ENCODE measurements at places on chromosomes 7 and 10.

DNA sequence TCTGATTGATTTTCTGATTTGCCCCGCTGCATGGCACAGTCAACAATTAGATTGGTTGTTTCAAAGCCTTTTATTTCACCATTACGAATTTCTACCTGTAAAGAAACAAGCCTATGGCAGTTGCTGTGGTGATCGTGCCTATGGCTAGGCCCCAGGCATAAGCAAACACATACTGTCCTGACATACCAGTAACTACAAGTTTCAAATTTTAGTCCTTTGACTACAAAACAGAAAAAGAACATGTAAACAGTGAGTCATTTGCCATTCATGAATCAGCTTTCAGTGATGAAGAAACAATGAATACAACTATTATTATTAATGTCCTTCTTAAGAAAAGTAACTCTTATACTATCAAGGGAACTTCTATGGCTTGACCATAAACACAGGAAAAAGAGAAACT lies 168.0 kb upstream of the LRRN3 start:
- no peak for DNase-seq

DNA sequence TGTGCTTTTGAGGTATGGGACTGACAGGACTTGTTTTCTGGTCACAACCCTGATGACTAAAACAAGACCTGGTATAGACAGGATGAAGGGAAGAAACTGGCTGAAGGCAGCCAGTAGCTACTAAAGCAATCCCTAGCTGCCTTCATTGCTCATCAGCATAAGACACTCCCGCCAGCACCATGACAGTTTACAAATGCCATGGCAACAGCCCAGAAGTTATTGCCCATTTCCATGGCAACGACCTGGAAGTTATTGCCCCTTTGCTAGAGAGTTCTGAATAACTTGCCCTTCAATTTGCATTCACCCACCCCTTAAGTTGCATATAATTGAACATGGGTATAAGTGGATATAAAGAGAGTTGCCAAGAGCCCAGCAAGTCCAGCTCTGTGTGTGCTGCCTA lies 169.6 kb upstream of the FAM171A1 start:
- no peak for DNase-seq

DNA sequence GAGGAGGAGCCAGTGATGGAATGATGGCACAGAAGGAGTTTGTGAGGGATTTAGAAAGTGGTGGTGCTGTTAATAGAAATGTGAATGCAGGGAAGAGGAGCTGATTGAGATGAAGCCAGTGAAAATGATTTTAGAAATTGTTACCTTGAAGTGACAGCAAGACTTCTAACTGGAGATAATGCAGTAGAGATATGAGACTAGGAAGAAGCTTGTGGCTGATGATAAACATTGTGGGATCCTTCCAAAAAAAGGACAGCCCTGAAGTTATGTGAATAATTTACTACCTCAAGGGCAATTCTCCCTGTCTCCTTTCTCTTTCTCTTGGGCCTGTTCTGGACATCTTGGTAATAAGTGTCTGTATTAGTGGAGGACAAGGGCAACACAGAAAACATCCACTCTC lies 138.6 kb downstream of the LSMEM1 start:
- DNase-seq = no peak

- no peak for DNase-seq
Measured at GRCh38 chr7:50684713-50685075, 98.0 kb downstream of the GRB10 start.

DNA sequence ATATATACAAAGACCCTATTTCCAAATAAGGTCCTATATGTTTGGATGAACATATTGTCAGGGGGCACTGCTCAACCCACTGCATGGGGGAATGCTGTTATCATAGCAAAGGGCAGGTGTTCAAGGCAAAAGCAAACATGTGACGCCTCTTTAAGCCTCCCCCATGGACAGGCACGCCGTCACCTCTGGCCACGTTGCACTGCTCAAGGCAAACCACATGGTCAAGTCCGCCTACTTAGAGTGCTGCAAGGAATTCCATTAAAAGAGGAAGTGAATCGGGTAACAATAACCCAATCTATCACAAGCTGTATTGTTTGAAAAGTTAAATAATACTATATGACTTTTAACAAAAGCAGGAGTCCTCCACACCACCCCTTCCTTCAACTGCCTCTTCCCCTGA lies 8.8 kb upstream of the CALD1 start:
- no peak for DNase-seq

DNA sequence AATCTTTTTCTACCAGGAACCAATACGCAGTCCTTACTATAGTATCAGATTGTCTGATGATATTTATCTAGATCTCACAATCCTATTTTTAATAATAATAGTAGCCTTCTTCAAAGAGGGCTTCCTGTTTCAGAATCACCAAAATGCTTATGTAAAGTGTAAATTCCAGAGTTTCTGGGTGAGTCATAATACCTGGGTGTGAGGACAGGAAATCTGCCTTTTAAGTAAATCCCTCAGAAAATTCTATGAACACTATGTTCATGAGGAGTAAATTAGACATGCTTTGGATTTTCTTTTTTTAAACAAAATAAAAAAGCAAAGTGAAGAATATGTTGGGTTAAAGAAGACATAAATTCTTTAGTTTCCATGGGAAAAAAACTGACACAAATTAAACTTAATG lies 20.5 kb downstream of the DKK1 start:
- DNase-seq = no peak

DNA sequence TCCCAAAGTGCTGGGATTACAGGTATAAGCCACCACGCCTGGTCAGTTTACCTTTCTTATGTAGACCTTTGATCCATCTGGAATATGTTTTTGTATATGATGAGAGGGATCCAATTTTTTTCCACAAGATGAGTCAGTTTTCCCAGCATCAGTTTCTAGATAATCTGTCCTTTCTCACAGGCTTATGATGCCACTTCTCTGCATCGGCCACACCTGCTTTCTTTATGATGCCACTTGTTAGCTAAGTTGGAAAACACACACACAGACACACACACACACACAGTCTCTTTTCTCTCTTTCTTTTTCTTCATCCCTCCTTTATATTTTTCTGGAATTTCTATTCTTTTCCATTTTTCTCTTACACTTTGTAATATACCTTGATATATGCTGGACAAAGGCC lies 240.8 kb downstream of the BICC1 start:
- DNase-seq = no peak

DNA sequence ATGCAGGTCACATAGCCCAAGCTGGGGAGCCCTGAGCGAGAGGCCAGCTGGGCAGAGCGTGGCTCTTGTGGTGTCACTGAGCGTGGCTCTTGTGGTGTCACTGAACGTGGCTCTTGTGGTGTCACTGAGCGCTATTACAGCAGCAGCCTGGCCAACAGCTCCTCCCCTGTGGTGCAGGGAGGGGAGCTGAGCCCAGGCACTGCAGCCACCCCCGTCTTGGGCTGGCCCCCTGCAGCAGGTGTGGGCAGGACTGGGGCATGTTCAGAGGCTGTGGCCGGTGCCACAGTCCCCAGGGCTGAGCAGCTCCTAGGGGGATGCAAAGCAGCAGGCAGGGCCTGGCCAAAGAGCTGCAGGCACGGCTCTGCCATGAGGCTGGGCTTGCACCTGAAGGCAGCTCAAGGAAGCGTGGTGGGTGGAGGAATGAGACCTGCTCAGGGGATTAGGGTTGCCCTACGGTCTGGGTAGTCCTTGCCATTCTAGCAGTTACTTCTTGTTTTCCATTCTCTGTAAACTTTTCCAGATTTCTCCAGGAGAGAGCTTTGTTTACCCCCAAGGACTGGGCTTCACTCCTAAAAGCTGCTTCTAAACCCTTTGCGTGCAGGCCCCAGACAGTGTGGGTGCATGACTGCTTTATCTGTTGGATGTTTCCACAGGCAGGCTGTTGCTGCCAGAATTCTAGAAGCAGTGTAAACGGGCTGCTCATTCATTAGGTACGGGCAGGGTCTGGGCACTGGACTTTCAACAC lies 29.2 kb downstream of the ZNF783 start:
- DNase-seq = peak; percentile 38

- peak; percentile 77 for DNase-seq
Measured at GRCh38 chr7:155489862-155490696, 32.1 kb downstream of the EN2 start.

- DNase-seq = no peak
Measured at GRCh38 chr7:149297034-149297755, 35.2 kb downstream of the ZNF783 start.

DNA sequence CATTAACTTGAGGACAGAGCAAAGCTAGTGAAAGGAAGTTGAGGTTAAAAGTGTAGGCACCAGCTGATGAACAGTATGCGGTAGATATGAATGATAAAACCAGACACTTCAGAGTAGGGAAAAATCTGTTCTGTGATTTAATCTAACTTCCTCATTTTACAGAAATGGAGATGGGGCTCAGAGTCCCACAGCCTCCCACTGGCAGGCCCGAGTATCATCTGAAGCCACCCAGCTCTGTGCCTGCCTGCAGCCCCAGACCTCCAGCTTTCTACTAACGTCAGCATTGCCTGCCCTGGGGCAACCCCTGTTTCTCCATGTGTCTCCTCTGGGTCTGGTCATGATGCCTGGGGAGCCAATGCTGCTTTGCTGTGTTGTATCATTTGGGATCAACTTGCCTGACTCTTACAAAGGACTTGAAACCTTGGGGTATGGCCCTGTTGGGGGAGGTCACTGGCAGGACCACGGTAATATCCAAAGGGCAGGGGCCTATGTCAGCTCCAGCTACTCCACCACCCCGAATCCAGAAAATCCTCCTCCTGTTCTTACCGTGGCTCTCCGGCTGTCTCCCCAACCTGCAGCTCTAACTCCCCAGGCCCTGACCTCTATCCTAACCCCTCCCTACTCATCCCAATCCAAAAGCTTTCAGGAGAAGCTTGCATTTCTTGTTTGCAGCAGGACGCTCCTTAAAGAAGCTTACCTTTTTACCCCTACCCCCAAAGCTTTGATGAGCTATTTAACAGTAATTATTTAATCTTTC lies 56.2 kb upstream of the NPY start:
- DNase-seq = no peak

- DNase-seq = no peak
Measured at GRCh38 chr10:94043431-94043990, 49.8 kb downstream of the PLCE1 start.

- no peak for DNase-seq
Measured at GRCh38 chr10:34081347-34081743, 733.8 kb downstream of the PARD3 start.

- no peak for DNase-seq
Measured at GRCh38 chr10:25633542-25633941, 300.5 kb upstream of the MYO3A start.

- DNase-seq = no peak
Measured at GRCh38 chr7:37409461-37409860, 39.2 kb downstream of the ELMO1 start.

Measured in H7 (cell line).